ENCODE measurements at places on chromosomes 16 and 17. TPM values are rescaled to one million over a fixed set of nuclear protein-coding genes. Genes with fewer than 3 reads are reported as not detected.

CEMP1 gene
- total RNA-seq = 0.29 TPM

RCVRN gene
- total RNA-seq = not detected

OR4D1 gene
- total RNA-seq = not detected

GRCh38 chr16:58727796-58728568, 6.1 kb downstream of the GOT2 start:
- no peak for DNase-seq

DNA sequence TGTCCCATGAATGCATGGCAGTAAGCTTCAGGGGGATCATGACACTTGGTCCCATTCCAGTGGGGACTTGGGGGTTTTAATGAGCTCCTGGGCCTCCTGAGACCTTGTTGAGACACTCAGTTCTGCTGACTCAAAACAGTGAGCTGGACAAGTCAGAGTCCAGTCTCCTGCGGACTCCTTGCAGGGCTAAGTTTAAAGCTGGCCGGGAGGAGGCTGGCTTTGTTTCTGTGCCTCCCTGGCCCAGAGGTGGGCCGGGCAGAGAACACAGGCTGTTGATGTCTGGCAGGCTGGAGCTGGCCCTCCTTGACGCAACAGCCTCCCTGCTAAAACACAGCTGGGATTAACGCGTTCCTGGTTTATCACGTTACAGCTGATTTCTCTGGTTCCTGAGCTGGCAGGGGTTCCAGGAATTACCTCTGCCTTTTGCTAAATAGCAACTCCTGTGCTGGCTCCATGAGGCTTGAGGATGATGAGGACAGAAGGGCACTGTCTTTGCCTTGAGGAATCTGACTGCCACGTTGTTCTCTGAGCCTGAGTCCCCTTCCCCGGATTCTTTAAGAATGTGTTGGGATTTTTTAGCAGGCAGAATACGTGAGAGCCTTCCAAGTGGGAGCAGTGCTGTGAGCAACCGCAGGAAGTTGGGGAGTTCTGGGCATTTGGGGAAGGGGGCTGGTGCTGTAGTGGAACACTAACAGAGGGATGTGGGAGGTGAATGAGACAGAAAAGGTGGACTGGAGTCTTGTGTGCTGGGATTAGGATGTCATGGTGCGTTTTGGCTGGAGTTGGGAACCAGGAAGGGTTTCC, 2.0 kb downstream of the GPT2 start:
- no peak for DNase-seq

- DNase-seq = no peak
These were observed 36.7 kb downstream of the ARHGAP17 start for GRCh38 chr16:24978370-24978914.

DNA sequence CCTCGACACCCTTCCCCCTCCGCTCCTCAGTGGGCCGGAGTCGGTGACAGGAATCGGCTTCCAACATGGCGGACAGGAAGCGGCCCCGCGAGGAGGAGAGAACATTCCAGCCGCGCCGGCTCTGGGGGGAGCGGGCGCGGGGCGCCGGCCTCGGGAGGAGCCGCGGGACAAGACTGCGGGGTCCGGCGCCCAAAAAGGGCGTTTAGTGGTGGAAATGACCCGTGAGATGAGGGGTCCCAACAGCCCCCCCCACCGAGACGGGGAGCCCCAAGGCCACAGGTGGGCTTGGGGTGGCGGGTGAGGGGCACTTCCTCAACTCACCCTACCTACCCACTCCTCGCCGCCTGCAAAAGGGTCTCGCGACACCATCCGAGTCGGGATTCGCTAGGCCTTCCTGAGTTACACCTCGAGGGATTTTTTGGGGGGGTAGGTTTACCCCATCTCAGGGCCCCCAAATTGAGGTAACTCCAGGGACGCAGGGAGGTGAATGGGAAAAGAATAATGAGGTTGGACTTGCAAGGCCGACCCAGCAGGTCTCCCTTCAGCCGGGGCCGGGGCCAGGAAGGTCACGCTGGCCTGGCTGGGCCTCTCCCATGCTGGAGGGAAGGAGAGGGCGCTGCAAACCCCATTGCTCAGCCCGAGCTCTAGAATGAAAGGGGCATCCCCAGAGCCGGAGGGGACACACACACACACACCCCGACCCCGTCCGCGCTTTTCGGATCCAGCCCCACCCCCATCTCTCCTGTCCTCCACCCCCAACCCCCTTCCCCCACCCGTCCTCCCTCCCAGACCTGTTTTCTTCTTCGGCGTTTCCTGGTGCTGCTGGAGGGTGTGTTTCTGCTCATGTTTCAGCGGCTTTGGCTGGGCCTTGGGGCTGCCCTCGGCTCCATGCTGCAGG, 707 bp downstream of the NUFIP2 start:
- peak; percentile 67 for DNase-seq

DNA sequence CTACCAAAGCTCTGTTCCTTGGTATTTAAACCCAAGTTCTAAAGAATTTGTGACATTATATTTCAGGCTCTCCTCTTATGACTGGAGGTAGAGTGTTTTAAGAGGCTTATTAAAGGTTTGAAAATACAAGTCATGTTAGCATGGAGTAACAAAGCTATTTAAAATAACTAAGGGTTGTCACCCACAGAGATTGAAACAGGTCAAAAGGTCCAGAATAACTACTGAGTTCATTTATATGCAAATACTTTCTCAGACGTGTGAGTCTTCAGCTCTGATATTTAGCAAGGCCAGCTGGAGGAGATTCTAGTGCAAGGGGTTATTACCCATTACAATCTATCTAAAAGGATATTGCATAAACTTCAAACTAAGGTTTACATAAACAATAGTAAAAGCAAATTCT, 1538.8 kb upstream of the CDH8 start:
- no peak for DNase-seq

MAPT gene
- total RNA-seq = 6.1 TPM

DNA sequence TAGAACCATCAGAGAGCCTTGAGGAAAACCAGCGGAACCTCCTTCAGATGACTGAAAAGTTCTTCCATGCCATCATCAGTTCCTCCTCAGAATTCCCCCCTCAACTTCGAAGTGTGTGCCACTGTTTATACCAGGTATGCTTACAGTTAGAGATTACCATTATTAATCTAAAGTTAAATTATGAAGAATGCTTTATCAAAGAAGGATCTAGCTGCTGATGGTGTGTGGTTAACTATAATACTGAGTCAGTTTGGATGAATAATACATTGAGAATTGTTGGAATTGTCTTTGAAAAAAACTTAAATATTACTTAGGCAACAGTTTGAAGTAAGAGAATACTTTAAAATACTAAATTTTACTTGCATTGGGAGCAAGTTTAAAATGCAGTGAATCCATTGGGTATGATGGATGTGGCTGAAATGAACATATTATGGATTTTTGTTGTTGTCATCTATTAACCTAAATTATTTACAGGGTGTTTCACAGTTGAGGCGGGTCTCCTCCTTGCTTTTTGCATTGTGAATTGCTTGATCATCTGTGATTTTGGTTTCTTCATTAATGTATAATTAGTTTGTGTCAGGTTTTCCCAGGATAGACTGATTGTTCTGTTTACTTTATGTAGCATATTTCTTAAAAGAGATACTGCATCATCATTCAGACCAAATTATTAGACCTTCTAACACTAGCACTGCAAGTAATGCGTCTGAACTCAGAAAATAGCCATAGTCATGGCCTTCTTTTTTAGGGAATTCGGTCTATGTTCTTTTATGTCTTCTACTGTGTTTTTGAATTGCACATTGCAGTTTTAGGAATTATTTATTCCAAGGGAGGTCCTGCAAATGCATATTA, 47.8 kb downstream of the OMG start:
- no peak for DNase-seq
